ENCODE measurements at places on chromosomes 5 and 9.
A peak's percentile ranks its signal among the peaks of the same experiment; 100 is the strongest.

DNA sequence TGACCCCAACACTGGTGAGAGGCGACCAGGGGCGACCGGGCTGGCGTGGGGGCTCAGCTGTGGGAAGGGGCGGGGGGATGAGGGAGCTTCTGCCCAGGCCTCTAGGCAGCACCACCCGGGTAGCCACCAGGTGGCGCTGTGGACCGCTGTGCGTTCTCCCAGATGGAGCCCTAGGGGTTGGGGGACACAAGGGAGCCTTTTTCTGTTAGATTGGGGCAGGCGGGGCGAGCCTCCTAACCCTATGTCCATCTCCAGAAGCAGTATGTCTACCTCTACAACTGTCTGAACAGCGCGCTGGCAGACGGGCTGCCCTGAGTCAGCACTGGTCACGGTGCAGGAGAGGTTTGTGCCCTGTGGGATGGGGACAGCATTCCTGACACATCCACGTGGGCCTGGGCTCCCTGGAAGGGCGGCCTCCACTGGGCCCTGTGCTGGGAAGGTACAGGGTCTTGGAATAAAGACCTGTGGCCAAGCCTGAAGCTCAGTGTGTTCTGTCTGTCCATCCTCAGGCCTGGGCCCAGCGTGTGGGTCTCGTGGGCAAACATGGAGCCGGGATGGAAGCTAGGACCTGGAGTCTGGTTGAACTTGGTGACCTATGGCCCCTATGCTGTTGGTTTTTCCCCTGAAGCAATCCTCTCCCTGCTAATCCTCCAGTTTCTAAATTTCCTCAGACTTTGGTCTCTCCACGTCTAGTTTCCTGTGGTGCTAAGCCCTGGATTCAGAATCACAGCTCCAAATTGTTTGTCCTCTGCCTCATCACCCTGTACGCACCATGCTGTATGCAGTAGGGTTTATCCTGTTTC lies 23.1 kb upstream of the SPTLC1 start:
- peak; percentile 63 for DNase-seq

- no peak for DNase-seq
Measured at GRCh38 chr5:172985596-172985995, 2.0 kb downstream of the ATP6V0E1 start.

- DNase-seq = no peak
Measured at GRCh38 chr5:169300468-169301385, at the start of gene SLIT3. Gene SLIT3, minus strand, starts transcription at chr5:169301139. Its CDS starts 430 bp downstream, at chr5:169300709.

DNA sequence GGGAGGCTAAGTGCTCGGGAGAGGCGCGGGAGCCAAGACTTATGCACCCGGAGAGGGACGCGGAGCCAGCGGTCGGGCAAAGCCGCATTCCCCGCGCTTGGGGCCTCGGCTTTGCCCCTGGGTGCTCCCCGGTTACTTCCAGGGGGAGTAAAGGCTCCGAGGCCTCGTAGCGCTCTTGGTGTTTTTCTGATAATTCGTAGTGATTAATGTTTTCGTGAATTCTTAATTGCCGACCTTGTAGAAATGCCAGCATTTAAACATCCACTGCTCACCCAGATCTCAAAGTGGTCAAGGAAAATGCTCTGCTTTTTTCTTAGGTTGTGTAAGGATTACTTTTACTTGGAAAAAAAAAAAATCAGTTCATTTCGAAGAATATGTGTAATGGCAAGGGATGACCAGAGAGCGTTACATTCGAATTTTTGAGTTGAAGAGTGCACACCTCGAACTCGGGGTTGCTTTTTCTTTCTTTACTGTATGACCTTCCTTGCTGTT lies 654 bp upstream of the TUT7 start:
- no peak for DNase-seq

GRCh38 chr5:149990518-149991376 lies 9.7 kb downstream of the TIGD6 start:
- peak; percentile 42 for DNase-seq

- DNase-seq = no peak
Measured at GRCh38 chr5:32098291-32098690, 75.8 kb downstream of the GOLPH3 start.

- no peak for DNase-seq
Measured at GRCh38 chr5:132182359-132183040, 45.2 kb downstream of the P4HA2 start.

- DNase-seq = no peak
Measured at GRCh38 chr5:169112016-169112415, 188.9 kb downstream of the SLIT3 start.

GRCh38 chr5:80406980-80407734 lies 707 bp upstream of the ZFYVE16 start:
- DNase-seq = no peak

DNA sequence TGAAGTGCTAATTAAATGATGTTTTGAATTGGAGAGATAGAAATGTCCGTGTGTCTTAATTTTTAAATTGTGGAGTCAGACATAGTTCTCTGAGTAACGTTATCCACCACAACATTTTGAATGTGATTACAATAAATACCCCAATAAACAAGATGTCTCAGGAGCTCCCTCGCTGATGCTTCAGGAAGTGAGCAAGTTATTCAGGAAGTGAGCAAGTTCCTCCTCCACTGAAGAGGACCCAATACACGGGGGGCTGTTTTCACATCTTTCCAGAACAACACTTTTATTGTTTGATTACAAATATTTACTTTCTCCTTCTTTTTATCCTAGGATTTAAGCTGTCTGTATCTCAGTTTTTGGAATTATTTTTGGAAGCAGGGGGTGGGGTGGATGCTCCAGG lies 363.8 kb downstream of the LRRC70 start:
- no peak for DNase-seq

GRCh38 chr5:96747720-96748119 lies 60.0 kb downstream of the ERAP1 start:
- DNase-seq = no peak

- DNase-seq = no peak
Measured at GRCh38 chr5:106675687-106676086, 995.0 kb downstream of the EFNA5 start.

DNA sequence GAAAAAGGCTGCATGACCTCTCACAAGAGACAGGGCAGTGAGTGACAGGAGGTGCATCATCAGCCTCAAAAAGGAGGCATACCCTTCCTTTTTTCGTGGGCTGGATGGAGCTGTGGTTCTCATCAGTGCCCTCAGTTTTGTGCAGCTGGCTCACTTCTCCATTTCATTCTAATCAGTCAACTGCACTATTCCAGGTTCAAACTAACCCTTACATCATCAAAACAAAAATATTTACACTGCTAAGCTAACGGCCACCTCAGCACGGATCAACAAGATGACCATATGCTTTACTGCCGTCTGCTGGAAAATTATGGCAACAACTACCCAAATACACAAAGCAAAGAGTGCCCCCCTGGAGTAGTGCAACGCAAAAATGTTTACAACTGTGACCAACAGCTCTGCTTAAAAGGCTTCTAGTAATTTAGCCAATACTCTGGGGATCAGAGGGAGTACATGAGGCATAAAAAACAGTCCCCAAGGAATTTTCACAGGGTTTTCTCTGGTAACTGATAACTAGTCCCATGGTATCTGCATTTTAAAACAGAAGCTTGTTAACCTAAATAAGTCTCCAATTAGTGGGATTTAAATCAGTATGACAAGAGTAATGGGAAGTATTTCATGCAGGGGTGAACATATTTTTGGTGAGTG lies 10.8 kb downstream of the KCNV2 start:
- peak; percentile 24 for DNase-seq

DNA sequence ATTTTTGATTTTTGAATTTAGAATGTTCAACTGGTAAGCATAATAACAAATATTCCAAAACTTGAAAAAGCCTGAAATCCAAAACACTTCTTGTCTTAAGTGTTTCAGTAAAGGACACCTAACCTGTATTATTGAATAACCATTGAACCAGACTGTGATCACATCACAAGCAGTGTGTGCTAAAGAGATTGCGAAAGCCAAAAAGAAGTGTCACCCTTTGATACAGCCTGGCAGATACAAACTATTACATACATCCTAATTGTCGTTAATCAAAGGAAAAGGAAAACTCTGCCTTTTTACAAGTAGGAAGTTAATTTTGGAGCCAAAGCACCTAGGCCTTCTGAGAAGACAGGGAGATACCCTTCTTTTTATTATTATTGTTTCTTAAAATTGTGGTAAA lies 8.4 kb upstream of the FAM120AOS start:
- DNase-seq = no peak

- no peak for DNase-seq
Measured at GRCh38 chr9:1979741-1980367, 35.3 kb upstream of the SMARCA2 start.

DNA sequence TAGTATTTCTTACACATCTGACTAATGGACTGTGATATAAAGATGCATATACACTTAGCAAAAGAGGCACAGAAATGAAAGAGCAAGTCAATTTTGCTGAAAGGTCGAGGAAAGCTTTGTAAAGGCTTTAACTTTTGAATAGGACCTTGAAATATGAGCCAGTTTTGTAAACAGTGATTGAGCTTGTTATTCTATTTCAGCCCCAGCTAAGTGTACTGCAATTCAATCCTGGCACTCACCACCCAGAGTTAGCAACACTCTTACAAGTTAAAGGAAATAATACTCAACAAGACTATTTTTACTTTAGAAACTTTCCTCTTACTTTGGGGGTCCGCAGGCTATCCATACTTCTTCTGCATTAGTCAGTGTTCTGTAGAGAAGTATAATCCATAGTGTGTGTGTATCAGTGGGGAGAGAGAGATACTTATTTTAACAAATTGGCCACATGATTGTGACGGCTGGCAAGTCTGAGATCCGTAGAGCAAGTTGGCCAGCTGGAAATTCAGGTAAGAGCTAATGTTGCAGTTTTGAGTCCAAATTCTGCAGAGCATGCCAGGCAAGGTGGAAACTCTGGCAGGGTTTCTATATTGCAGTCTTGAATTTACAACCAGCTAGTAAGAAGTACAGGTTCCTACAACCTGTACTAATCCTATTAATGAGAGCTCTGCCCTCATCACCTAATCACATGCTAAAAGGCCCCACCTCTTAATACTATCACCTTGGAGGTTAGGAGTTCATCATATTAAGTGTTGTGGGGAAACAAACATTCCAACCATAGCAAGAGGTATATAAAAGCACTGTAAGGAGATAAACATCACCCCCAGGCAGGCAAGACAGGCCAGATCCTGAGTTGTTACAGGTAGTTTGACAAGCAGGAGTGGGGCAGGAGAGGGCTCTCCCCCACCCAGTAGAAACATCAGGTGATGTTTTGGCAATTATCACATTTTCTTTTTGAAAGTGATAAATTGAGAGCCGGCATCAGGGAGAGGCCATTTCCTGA lies 33.6 kb downstream of the IL7R start:
- no peak for DNase-seq

GRCh38 chr9:32404402-32404801 lies 20.0 kb downstream of the ACO1 start:
- DNase-seq = no peak

DNA sequence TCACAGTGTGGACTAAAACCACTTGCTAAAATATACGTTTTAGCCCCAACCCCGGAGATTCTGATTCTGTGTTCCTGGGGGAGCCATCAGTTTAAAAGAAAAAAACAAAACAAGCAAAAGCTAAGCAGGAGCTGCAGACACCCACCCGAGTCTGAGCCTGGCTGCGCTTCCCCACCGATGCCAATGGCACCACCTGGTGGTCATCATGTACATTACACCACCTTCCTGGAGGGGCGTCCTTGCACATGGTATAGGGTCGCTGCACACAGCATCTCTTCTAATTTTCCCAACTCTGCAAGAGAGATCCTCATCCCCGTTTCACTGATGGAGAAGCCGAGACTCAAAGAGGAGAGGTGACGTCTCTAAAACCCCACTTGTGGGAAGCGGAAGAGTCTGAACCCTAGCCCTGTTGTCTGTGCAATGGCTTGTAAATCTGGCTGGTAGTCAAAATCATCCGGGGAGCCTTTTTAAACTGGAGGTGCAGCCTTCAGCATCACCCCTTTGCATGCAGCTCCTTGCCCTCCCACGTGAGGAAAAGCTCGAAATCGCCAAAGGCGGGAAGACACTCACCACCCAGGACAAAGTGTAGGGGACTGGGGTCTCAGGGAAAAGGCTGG lies 23.1 kb upstream of the CNOT6 start:
- DNase-seq = peak; percentile 65

DNA sequence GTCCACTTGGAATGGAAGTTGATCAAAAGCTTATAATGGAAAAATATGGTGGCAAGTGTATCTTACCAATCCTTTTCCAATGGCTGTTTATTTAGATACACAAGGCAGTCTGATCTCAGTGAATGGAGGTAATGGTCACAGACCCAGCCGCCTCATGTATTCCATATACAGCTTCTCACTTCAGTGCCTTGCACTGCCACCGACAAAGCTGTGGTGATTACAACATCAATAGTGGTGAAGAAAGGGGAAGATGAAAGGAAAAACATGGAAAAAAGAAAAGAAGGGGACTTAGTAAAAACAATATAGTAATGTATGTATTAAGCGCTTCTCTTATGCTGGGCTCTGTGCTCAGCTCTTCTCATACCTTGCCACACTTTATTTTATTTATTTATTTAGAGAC lies 297.3 kb upstream of the RASA1 start:
- no peak for DNase-seq

- DNase-seq = no peak
Measured at GRCh38 chr9:129285979-129286772, 108.1 kb upstream of the IER5L start.

GRCh38 chr5:139641116-139642080 lies 6.8 kb upstream of the CXXC5 start:
- no peak for DNase-seq

- DNase-seq = no peak
Measured at GRCh38 chr5:91103353-91104061, 279.6 kb downstream of the ARRDC3 start.

DNA sequence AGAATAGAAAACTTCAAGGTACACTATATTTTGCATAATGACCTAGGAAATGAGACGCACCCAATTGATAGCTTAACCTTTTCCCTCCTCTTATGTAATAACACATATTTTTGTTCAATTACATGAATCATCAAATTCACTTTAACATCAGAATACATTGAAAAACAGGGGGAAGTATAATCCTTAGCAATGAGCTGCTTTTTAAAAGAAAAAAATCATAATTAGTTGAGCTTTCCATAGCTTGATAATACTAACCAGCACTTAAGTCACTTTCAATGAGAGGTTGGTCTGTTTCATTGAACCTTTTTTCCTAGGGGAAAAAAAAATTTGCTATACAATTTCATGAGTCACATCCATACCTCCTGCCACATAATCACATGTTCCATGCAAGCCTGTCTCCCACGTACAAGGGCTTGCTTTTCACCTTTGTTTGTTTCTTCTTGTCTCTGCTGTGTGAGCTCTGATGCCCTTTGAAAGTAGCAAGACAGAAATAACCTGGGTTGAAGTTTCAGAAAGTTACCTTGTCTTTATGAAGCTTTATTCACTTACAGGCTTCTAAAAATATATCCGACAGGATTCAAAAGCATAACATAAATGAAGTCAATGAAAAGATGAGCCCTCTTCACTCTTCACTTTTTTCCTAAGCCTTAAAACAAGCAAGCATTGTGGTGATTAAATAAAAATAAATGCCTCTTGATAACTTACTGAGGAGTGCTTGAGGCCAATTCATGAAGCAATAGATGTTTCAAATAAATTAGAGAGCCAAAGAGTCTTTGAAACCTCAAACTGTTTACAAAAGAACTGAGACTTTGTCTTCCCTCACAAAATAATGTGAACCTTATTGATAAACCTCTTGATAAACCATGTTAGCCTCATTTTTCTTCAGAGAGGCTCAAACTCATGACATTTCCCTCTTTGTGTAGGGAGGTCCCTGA lies 108.5 kb downstream of the FEM1C start:
- no peak for DNase-seq

GRCh38 chr5:143920772-143921171 lies 108.8 kb downstream of the HMHB1 start:
- DNase-seq = no peak
